Fibroblast of the aortic adventitia (primary cell): ENCODE measurements at places on chromosomes 2 and 18.
A peak's percentile ranks its signal among the peaks of the same experiment; 100 is the strongest.

DNA sequence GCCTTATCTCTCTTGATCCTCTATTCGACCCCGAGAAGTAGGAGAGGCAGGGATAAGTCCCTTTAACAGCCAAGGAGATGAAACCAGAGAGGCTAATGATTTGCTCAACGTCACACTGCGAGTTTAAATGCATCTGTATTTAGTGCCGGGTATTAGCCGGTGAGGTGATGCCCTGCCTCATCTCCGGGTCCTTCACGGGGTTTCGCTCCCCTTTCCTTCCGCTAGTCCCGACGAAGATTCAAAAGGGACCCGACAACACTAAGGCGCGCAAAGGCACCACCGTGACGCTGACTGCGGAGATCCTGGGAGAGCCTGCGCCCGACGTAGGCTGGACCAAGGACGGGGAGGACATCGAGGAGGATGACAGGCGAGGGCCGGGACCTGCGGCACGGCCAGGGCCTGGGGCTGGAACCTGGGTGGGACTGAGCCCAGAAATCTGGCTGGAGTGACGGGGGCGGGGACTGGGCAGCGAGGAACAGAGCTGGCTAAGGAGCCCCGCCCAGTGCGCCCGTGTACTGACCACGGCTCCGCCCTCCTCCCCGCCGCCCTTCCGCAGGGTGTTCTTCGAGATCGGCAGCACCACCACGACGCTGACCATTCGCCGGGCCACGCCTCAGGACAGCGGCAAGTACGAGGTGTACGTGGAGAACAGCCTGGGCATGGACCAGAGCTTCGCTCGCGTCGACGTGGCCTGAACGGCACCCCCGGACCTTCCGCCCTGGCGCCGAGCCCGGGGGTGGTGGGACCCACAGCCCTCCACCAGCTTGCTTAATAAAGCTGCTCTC is 1.0 kb upstream of the GMPPA start:
- DNase-seq, result peak; percentile 78

GRCh38 chr2:53475766-53476165 is 291.8 kb upstream of the CHAC2 start:
- DNase-seq, result no peak

DNA sequence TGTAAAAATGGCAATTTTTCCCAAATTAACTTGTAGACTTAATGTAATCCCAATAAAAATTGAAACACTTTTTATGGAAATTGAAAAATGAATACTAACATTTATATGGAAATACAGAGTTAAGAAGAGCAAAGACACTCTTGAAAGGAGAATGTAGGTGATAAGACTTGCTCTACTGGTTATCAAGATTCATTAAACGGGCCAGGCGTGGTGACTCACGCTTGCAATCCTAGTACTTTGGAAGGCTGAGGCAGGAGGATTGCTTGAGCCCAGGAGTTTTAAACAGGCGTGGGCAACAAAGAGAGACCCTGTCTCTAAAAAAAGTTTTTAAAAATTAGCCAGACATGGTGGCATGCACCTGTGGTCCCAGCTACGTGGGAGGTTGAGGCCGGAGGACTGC is 29.5 kb upstream of the ZNF396 start:
- DNase-seq, result no peak

DNA sequence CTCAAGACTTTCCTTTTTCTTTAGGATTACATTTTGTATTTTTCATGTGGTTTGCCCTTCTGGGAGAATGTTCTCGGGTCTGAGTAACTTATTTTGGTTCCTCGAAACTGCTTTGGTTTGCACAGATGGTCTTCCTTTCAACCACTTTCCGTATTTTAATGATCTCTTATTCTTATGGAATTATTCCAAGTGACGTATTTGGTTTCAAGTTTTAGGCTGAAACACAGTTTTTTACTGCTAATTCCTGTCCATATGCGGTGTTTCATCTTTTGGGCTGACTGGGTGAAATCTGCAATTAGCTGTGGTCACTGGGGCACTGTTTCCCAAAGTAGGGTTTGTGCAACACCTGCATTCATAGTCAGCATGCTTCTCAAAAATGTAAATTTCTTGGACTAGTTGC is 122.7 kb downstream of the CAPN13 start:
- DNase-seq, result no peak

DNA sequence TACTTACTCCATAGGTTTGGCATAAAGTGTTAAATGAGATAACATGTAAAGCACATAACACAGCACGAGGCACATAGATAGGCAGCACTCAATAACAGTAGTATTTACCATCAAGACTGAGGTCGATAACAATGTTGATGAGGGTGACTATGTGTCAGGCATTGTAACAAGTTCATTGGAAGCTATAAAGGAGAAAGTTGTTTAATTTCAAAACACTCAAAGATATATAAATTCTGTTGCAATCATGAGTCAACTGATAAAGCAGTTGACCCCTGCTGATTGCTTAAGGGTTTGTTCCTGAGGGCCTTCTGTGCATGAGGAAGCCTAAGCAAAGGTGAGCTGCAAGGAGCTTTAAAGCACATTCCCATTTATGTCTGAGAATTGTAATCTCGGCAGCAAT is 760.5 kb downstream of the SATB2 start:
- DNase-seq, result no peak

GRCh38 chr2:231612456-231613330 is 20.0 kb downstream of the TEX44 start:
- DNase-seq, result peak; percentile 93
